ENCODE measurements at places on chromosomes 6 and 20.

DNA sequence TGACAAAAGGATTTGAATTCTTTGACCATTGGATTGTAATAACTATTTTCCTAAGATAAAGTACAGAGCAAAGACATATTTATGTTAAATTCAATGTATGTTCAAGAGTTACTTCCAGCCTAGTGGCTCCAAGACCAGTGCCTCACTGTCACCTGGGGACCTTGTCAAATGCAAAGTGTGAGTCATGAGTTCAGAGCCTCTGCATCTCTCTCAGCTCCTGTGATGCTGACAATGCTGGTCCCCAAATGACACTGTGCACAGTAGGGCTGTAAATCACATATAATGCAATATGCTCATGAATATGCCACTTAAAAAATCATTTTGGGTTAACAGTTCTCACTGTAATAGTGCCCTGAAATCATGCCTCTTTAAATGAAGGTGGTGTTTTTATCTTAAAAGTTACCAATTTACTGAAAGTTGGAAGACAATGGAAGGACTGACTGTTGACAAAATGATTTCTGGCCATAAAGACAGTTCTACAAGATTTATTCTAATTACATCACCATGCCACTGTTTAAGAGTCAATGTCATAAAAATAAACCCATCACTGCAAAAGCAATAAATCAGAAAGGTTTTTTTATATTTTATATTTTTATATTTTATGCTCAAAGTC, 62.1 kb downstream of the NRSN1 start:
- no peak for DNase-seq

- DNase-seq: no peak
Observed at GRCh38 chr6:41255638-41256246, 27.6 kb downstream of the TREML4 start.

DNA sequence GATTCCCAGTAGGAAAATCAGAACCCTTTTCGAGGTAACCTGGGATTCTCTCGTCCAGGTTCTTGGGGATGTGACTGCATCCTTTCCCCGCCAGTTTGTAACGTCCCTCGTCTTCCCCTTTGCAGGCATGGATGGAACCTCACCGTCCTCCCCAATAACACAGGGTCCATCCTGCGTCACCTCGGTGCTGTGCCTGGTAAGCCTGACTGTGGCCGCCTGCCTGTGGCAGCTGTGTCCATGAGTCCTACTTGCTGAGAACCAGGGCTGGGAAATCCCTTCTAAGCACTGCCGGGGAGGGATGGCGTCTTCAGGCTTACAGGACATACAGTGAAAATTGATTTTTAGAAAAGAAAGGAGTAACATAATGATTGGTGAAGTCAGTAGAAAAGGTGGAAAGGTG, 155.6 kb downstream of the DTNBP1 start:
- DNase-seq: no peak

DNA sequence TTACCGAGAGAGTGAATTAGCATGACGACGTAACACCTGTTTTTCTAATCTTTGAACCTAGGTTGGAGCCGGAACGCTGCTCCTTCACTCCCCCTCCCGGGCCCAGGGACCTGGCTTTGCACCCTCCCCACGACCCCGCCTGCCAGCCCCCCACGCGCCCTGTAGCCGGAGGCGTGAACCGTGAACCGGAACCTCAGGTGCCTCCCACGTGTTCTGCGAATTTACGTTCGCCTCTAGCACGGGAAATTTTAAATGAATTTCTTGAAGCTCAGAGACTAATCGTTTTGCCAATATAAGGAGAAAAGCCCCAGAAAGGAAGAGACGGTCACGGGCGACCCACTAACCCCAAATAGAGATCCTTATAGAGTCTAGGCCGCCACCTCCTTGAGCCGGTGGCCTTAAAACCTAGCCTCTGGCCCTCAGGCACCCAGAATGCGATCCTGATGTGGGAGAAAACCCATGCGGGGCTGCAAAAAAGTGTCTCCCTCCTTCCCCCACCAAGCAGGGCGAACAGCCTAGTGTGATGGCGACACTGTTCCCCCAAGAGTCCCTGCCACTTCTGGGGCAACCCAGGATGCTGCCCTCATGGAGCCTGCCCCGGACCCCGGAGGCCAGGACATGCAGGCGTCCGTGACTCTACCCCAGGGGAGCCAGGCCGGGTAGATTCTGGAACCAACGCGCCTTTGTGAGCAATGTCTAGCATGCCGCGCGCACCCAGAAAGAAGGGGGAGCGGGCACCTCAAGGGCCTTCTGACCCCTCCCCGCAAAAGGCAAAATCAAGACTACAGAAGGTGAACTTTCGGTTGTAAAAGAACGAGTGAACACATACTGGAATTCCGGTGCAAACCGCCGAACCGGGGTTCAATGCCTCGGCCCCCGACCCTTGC, 2.7 kb upstream of the SIM1 start:
- peak; percentile 40 for DNase-seq

- DNase-seq: no peak
Observed at GRCh38 chr6:44012078-44012493, 115.2 kb downstream of the MRPL14 start.

DNA sequence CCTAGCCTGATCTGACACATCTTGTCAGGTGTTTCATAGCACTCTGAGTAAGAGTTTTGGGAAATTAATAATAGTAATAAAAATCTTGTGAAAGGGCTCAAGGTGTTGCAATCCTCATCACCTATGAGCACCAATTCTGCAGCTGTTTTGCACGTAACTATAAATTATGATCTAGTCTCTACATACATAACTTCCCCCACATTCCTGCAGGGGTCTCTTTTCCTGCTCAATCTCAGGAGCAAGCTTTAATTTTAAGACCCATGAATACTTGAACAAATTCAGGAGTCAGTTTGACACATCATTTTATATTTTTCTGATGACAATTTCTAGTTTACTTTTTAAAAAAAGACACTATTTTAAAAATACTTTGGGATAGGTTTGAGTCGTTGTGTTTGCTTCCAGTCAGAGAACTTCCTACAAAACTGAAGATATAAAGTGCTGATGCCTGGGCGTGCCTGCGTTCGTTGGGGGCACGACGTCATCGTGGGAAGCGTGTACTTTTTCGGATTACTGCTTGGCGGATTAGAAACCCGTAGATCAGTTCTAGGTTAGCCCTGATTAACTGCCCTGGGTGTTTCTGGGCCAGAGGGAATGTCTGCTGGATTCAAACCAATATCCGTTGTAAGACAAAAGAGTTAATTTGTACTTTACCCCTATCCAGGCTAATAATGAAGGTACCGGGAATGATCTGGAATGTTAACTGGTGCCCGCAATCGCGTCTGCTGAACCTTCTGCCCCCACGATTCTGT, 1.0 kb upstream of the E2F3 start:
- DNase-seq: peak; percentile 57

DNA sequence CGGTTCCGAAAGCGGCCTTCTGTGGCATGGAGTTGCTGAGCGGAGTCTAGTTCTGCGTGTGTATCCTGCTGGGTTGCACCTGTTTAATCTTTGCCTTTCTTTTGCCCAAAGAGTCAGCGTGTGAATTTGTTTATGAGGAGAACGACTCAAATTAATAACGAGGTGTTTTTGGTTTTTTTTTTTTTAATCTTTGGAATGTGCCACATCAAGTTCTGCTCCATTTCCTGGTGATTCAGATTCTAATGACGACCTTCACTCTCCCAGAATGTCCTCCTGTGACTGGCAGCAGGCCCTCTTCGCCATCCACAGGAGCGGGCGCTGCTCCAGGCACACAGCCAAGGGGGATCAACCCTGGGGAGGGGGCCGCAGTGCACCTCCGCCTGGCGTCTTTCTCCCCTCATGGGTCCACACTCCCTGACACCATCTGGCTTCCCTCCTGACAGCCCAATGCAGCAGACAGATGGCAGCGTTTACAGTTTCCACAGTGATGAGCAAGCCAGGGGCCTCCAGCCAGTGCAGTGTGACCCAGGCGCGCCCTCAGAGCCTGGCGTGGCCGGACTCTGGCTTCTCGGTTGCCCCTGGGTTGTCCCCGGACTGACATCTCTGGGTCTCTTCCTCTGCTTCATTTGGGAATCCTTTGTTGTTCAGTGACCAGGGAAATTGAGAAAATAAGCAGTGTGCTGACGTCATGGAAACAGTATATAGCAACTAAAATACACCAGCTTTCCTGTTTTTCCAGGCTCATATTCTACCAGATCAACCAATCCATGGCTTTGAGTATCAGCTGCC, 27.5 kb upstream of the AFDN start:
- no peak for DNase-seq

- no peak for DNase-seq
Observed at GRCh38 chr6:169997187-169997929, 245.9 kb downstream of the ERMARD start.

- no peak for DNase-seq
Observed at GRCh38 chr6:85241498-85242052, 208.3 kb upstream of the NT5E start.

GRCh38 chr20:34369265-34369664, 6.2 kb downstream of the ITCH start:
- no peak for DNase-seq

- DNase-seq: no peak
Observed at GRCh38 chr6:140264431-140264830, 890.0 kb upstream of the CITED2 start.

GRCh38 chr6:139996253-139996834, 621.9 kb upstream of the CITED2 start:
- peak; percentile 37 for DNase-seq

- no peak for DNase-seq
Observed at GRCh38 chr20:64038224-64038564, 2.2 kb downstream of the C20orf204 start.

DNA sequence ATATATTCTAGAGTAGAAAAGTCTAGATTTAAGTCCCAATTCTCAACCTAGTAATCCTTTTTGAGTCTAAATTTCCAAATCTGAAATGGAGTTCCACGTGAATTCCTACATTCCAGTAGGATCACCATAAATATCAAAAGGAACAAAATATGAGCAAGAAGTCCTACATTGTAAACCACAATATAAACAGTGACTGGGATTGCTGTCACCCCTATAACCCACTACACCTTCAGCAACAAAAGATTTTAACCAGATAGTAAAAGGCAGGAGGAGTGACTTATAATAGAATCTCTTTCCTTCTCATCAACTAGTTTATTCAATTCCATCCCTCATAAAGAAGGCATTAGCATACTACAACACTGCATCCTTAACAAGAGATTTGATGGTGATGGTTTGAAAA, 210.6 kb downstream of the KIF16B start:
- no peak for DNase-seq

DNA sequence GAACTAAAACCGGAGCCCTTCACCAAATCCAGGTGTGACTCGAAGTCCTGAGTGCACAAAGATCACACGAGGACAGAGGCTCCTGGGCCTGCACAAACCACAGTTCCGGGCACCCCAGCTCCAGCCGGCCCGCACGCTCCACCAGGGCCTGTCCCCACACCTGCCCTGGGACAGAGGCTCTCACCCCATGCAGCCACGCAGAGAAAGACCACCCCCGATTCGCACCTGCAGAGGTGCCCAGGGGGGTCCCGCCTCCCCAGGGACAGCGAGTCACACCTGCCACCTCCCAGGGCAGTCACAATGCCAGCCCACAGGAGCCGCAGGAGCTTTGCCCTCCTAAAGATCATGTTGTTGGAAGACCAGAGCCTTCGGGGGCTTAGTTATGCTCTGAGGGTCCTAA, 25.4 kb upstream of the MRGBP start:
- DNase-seq: no peak

- DNase-seq: no peak
Observed at GRCh38 chr6:158262755-158263154, 49.5 kb upstream of the TULP4 start.

GRCh38 chr6:106534564-106534982, 94.7 kb downstream of the RTN4IP1 start:
- no peak for DNase-seq

DNA sequence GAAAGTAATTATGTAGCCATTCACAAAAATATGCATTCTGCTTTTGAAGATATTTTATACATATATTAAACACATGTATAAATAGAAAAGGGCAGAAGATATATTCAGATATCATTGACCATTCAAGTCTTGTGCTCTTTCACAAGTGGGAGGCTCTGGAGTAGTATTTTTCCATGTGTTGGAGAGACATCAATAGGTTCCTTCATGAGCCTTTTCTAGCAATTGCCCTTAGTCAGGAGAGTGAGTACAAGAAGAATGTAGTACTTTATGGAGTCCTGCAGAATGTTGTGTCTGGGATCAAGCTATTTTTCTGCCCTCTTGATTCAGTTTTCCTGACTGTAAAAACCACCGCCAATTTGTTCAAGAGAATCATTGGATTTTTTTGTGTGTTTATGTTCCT, 117.9 kb downstream of the LRRC1 start:
- DNase-seq: no peak

- peak; percentile 90 for DNase-seq
Observed at GRCh38 chr6:158703837-158704822, 54.3 kb downstream of the SYTL3 start.

- no peak for DNase-seq
Observed at GRCh38 chr6:159221486-159222170, 52.4 kb downstream of the FNDC1 start.

DNA sequence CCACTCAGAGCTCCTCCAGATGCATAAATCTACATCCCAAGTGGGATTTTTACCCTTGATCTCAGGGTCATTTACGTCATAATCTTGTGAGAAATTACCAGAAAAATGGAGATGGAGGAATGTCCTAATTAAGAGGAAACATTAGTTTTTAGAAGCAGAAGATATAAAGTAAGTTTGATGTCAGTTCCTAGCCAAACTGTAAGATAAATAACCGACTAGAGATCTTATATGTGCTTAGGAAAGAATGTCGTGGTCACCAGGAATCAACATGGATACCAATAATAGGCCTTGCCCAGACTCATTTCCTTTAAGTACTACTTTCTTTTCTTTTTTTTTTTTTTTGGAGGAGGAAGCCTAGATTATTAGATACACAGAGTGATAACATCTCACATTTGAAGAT, 186.9 kb downstream of the UTRN start:
- DNase-seq: no peak

- DNase-seq: peak; percentile 87
Observed at GRCh38 chr6:27145731-27146455, 101.6 kb upstream of the PRSS16 start.

DNA sequence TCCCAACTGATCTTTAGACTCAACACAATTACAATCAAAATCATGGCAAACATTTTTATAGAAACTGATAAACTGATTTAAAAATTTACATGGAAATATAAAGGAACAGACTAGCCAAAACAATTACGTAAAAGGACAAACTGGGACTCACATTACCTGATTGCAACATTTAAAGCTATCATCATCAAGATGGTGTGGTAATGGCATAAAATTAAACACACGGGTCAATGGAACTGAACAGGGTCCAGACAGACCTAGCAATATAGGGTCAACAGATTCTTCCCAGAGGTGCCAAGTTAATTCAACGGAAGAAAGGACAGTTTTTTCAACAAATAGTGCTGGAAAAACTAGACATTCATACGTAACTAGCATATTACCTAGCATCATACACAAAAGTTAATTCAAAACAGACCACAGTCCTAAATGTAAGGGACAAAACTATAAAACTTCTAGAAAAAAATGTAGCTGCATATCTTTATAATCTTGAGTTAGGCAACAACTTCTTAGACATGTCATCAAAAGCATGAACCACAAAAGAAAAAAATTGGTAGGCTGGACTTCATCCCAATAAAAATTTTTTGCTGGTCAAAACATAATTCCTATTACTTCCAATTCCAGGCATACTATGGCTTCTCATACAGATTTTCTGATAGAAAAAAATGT, 147.4 kb upstream of the BEND6 start:
- DNase-seq: no peak

- no peak for DNase-seq
Observed at GRCh38 chr20:61645732-61646131, 393.7 kb downstream of the CDH4 start.

Data from B cell (primary cell).